ENCODE measurements at places on chromosomes 4 and X.

GRCh38 chr4:163331629-163332376, 593 bp downstream of the NPY1R start:
- no peak for DNase-seq

DNA sequence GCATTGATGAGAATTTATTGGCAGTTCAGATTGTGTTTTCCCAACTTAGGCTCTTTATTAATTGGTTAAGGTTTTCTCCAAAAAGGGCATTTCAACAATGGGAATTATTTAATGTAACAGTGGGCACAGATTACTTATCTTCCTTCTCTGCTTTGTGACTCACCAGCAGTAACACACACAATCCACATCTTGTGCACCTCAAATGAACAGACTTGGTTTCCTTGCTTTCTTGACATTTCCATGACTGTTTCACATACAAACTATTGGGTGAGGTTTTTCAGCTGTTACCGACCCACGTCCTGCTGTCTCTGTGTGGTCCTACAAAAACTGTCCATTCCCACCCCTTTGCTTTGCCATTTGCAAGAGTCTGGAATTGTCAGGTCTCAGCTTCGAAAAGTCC, 38.1 kb downstream of the CCNI start:
- DNase-seq, result no peak

GRCh38 chr4:152679414-152680281, at the start of gene TMEM154:
Gene TMEM154 (minus strand): TSS chr4:152679997. CDS start chr4:152679933, 64 bp downstream.
- peak; percentile 14 for DNase-seq

DNA sequence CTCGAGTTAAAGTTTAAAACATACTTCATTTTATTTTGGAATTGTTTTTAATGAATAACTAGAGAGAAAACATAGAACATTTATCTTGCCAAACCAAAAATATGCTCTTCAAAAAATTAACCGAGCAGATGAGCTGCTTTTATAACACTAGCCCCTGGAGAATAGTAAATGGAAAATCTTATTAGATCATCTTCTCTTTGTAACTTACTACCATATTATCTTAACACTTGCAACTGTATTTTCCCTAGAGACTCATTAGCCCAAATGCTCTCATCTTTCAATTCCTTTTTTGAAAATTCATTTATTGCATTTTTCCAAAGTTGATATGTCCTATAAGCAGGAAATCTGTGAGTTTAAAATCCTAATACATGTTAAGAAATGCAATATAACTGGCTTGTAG, 143.3 kb downstream of the CAMK2D start:
- DNase-seq, result no peak

- DNase-seq, result no peak
Measured at GRCh38 chr4:24999392-25000089, 31.2 kb downstream of the LGI2 start.

- DNase-seq, result no peak
Measured at GRCh38 chr4:186151499-186151898, 39.9 kb upstream of the CYP4V2 start.

GRCh38 chrX:153861733-153862310, 24.2 kb downstream of the L1CAM start:
- no peak for DNase-seq
